Activated T-helper 1 cell treated with anti-CD3 and anti-CD28 coated beads, Interleukin-12 subunit alpha, Interleukin-12 subunit beta, Interleukin-2, Interleukin-4 antibody, amounts not matched to agents 30 ng/mL and 10 ng/mL and 1 ng/mL, durations not matched to agents 14 hours and 24 hours and 36 hours (primary cell): ENCODE measurements at places on chromosomes 12 and 14.
A peak's percentile ranks its signal among the peaks of the same experiment; 100 is the strongest.

GRCh38 chr12:4289231-4289878 lies 15.8 kb downstream of the CCND2 start:
- H3K4me3 ChIP-seq = no peak overlapping the region
- DNase-seq = no peak
- H3K4me1 ChIP-seq = peaks cover 89% of the 10 kb centered on the region
- no peaks in the 10 kb centered on the region for H3K27me3 ChIP-seq
- no peak overlapping the region for H3K27ac ChIP-seq

GRCh38 chr12:118345355-118345754 lies 27.4 kb downstream of the TAOK3 start:
- peaks cover 3% of the 10 kb centered on the region for H3K36me3 ChIP-seq
- H3K27me3 ChIP-seq = no peaks in the 10 kb centered on the region
- no peak for DNase-seq
- no peak overlapping the region for H3K27ac ChIP-seq

DNA sequence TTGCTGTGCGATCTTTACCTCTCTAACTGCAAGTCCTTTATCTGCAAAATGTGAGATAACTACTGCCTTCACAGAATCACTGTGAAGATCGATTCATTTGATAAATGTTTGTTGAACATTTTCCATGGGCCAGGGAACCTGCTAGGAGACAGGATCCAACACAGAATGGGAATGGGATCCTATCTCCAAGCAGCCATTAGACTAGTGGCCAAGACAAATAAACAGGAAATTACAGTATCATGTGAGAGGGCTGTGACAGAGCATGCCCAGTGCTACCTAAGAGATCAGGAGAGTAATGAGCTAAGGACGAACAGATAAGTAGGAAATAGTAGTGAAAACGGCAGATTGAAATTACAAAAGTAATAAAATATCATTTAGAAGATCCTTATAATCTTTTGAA lies 105.7 kb downstream of the GRIN2B start:
- H3K27me3 ChIP-seq = peaks cover 5% of the 10 kb centered on the region
- H3K4me3 ChIP-seq = no peak overlapping the region
- no peak for DNase-seq
- no peak overlapping the region for H3K27ac ChIP-seq
- H3K36me3 ChIP-seq = no peaks in the 10 kb centered on the region
- no peaks in the 10 kb centered on the region for H3K4me1 ChIP-seq

GRCh38 chr14:65790172-65790815 lies 377.8 kb downstream of the FUT8 start:
- H3K36me3 ChIP-seq = no peaks in the 10 kb centered on the region
- no peak for DNase-seq

DNA sequence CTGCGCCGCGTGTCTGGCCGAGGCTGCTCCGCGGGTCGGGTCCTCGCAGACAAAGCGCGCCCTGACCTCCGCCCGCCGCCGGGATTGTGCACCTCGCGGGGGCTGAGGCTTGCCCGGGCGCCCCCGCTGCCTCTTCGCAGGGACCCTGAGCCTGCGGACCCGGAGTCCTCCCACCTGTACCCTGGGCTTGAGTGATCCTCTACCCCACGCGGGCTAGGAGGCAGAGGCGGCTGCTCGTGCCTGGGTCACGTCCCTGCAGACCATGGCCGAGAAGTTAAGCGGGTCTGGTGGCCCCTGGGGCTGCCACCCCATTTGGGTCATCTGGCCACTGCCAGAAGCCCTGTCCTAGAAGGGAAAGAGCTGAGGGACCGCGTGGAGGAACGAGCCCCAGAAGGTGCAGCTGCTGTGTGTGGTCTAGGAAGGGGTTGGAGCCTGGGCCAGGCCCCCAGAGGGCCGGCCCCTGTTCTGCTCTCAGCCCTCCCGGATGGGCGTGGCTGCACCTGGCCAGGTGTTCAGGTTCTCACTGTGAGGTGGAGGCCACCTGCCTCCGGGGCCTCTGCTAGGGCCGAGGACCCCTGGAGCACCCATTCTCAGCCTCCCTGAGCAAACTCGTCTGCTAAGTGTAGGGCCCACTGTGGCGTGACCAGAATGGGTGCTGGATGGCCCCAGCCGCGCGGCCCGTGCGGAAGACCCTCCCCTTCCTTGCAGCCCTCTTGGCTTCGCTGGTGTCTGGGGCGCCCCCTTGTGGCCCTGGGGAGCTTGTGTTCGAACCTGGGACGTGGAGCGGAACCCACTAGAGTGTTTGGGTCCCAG lies 49.6 kb downstream of the LRCOL1 start:
- no peak overlapping the region for H3K27ac ChIP-seq
- peaks cover 5% of the 10 kb centered on the region for H3K27me3 ChIP-seq
- H3K4me3 ChIP-seq = peak overlapping the region; percentile 80
- H3K4me1 ChIP-seq = peaks cover 13% of the 10 kb centered on the region
- no peaks in the 10 kb centered on the region for H3K36me3 ChIP-seq
- DNase-seq = peak; percentile 57

GRCh38 chr12:113333877-113334785 lies 778 bp downstream of the SLC8B1 start:
- H3K27ac ChIP-seq = peak overlapping the region; percentile 68
- no peak for DNase-seq
- peaks cover 5% of the 10 kb centered on the region for H3K27me3 ChIP-seq
- H3K4me1 ChIP-seq = peaks cover 15% of the 10 kb centered on the region

- H3K36me3 ChIP-seq = peaks cover 4% of the 10 kb centered on the region
- DNase-seq = no peak
- no peaks in the 10 kb centered on the region for H3K4me1 ChIP-seq
- H3K27ac ChIP-seq = no peak overlapping the region
- H3K27me3 ChIP-seq = no peaks in the 10 kb centered on the region
- H3K4me3 ChIP-seq = no peak overlapping the region
Observed at GRCh38 chr12:28415755-28416154, 225.5 kb downstream of the CCDC91 start.

DNA sequence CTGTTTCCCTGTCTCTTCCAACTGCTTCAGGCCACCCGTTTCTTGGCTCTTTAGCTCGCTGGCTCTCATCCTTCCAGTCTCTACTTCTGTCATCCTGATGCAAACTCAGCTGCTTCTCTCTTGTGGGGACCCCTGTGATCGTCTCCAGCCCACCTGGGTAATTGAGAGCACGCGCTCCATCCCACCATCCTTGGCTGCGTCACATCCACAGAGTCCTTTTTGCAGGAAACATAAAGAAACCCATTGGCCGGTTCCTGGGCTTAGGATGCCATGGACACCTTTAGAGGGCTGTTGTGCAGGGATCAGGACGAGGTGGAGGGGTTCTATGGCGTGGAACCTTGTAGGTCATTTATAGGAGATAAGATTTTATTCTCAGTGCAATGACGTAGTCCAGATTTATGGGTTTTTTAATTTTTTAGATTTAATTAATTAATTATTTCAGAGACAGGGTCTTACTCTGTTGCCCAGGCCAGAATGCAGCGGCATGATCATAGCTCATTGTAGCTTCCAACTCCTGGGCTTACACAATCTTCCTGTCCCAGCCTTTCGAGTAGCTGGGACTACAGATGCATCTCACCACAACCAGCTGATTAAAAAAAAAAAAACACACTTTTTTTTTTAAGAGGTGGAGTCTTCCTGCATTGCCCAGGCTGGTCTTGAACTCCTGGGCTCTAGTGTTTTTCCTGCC lies 82.6 kb downstream of the CCDC92 start:
- DNase-seq = no peak
- no peaks in the 10 kb centered on the region for H3K4me1 ChIP-seq
- H3K4me3 ChIP-seq = no peak overlapping the region
